ENCODE measurements at places on chromosomes 1 and 21.

DNA sequence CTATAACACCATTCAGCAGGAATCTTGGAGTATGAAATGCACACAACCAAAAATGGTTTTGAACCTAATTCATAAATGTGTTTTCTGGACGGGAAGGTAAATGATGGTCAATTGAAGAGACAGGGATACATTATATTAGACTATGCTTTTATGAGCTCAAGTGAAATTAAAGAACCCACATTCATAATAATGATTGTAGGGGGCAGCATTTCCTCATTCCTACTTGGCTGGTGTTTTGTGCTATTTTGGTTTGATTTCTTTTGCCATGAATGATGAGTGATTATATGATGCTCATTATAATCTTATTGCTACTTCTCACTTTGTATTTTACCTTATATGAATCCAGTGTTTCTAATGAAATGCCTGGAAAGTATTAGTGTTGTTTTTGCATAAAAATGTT is 372 bp downstream of the OR2L3 start:
- DNase-seq, result no peak

- no peak for DNase-seq
Measured at GRCh38 chr1:90083995-90084394, 89.1 kb downstream of the ZNF326 start.

DNA sequence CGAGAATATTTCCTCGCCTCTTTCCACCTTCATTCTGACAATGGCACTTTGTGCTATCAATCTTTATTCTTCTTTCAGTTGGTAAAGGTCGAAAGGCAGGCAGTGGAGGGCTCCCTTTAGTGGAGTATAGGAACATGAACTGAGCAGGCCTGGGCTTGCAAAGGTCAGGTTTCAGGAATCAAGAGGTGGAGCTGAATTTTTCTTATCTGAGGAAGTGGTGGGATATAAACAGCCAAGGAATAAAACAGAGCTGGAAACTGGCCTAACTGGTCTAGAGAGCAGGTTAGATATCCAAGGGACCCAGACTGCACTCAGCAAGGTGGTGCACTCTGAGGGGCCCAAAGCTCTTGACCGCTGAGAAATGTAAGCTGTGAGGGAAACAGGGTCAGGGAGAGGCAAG is 99.1 kb downstream of the PLA2G4A start:
- no peak for DNase-seq

GRCh38 chr1:40802742-40803113 is 19.1 kb downstream of the KCNQ4 start:
- DNase-seq, result no peak

- no peak for DNase-seq
Measured at GRCh38 chr1:159646687-159647086, 59.1 kb downstream of the APCS start.

DNA sequence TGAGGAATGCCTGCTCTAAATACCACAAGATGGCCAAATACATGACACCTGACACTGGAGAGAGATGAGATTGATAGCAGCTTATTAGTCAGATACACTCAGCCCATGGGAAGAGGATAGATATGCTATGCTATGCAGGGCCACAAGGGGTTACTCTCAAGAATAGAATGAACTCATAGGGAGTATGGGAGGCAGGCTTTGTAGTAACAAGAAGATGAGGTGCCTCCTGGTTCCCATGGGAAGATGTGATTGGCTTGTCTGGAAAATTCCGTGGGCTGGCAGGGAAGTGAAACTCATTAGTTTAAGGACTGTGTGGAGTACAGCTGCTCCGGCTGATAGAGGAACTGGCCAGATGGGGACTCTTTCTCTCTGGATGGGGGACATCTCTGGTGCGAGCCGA is 16.5 kb downstream of the CCDC30 start:
- DNase-seq, result no peak

GRCh38 chr21:45578176-45578801 is 36.0 kb upstream of the SLC19A1 start:
- no peak for DNase-seq

- DNase-seq, result no peak
Measured at GRCh38 chr1:9842781-9843575, 19.2 kb upstream of the CLSTN1 start.

DNA sequence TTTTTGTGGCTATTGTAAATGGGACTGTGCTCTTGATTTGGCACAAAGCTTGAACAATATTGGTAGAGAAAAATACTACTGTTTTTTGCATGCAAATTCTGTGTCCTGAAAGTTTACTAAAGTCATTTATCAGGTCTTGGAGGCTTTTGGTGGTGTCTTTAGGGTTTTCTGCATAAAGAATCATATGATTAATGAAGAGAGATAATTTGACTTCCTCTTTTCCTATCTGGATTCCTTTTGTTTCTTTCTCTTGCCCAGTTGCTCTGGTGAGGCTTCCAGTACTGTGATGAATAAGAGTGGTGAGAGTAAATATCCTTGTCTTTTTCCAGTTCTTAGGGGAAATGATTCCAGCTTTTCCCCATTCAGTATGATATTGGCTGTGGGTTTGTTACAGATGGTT is 1166.7 kb downstream of the NCAM2 start:
- DNase-seq, result no peak

DNA sequence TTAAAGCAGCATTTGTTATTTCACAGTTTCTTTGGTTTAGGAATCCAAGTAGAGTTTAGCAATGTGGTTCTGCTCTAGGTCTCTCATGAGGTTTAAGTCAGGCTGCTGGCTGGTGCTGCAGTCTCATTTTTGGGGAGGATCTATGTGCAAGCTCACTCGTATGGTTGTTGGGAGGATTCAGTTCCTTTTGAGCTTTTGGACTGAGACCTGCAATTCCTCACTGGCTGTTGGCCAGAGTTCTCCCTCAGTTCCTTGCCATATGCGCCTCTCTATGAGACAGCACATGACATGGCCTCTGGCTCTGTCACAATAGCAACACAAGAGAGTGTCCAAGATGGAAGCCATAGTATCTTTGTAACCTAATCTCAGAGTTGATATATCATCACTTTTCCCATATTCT is 91.0 kb downstream of the OLFML2B start:
- DNase-seq, result no peak

GRCh38 chr1:109816175-109816811 is 52.6 kb upstream of the EPS8L3 start:
- DNase-seq, result peak; percentile 65

DNA sequence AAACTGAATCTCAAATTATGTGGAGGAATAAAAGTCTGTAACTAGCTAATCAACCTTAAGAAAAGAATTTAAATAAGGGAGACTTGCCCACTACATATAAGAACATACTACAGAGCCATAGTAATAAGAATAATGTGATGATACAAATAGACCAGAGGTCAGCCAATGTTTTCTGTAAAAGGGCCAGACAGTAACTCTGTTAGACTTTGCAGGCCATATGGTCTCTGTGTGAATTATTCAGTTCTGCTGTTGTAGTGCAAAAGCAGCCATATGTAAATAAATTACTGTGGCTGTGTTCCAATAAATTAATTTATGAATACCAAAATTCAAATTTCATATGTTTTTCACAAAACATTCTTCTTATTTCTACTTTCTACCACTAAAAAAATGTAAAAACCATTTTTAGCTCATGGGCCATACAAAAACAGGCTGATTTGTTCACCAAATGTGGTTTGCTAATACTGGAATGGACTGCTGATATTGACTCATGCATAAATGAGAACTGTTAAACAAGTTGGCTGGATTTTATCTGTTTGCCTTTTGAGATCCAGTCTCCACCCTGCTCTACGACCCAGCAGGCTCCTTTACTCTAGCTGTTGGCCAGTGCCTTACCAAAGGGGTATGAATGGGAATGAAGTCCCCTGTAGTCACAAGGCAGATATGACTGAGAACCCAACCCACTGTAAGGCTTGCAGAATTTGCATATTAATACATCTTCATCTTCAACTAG is 98.2 kb upstream of the ZNHIT6 start:
- DNase-seq, result no peak

DNA sequence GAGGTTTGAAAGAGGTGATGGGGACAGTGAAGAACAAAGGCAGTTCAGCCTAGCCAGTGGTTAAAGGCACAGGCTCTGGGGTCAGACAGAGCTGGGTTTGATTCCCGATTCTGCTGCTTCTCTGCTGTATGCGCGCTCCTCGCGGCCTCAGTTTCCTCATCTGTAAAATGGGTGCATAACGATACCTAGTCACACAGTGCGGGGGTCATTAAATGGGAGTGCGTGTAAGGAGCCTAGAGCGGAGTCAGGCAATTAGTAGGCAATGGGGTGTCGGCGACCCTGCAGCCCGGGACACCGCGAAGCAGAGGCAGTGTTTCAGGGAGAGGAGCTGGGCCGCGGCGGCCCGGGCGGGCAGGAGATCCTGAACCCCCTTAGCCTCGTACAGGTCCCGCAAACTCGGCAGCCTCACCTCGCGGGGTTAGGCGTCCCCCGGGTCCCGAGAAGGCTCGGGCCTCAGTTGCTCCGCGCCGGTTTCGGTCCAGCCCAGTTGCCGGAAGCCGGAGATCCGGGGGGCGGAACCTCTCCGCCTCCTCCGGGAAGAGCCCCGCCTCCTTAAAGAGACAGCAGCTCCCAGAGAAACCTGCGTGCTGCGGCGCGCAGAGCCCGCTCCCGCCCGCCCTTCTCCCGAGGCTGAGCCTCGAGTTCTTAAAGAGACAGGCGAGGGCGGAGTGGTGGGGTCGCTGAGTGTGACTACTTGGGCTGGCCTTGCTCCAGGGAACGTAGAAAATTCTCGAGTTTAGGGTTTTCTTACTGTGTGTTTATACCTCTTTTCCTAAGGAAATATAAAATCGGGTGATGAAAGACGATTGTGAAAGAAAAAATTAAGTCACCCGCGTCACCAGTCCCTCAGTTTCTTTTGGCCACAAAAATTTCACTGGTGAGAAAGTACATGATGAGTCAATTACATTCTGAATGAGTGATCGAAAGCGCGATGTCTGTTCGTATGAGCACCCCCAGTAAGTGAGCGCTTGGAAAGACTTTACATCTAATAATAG is at the start of gene YIPF1:
Gene YIPF1 (minus strand): TSS at position 494 of the 995 bp plus-strand sequence. CDS start 860 bp downstream, outside the sequence.
- peak; percentile 92 for DNase-seq

DNA sequence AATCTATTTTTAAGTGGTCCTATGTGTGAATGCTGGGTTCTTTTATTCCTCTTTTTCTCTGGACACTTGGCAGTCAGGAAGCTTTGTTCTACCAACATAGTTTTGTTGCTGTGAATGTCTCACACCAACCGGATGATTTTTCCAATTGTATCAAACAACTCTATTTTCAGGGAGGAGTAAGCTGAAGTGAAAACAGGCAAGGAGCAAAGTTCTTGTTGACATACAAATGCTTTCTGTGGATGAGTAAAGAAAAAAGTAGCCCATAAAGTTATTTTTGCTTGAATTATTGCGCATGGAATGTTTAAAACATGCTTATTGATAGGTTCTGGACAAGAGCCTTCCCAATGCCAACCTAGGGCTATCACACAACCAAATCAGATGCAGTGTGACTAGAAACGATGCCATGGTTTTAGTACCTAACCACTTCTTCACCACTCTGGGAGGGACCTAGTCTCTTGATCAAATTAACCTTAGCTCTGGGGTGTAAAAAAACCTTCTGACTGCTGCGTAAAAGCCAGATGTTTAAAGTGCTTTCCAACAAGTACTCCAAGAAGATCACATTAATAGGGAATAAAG is 4.5 kb downstream of the IER5 start:
- DNase-seq, result no peak

- DNase-seq, result no peak
Measured at GRCh38 chr1:6345009-6345408, 48.6 kb downstream of the ACOT7 start.

GRCh38 chr1:215584389-215584788 is 17.3 kb downstream of the KCTD3 start:
- DNase-seq, result no peak

DNA sequence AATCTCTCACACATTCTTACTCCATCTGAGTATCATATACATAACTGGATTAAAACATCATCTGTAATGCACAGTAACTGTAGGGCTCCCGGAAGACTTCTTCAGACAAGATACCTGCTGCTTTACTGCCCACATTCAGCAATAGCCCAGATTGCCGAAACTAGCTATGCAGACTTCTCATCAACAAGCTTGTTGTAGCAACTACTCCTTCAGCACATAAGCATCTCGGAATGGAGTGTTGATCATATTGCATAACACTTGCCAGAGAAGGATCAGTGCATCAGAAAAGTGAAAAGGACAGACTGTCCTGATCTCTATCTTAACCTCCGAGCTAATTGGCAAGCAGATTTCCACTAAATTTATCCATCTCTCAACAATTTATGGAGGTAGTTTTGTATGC is 354.6 kb upstream of the C1orf87 start:
- no peak for DNase-seq

DNA sequence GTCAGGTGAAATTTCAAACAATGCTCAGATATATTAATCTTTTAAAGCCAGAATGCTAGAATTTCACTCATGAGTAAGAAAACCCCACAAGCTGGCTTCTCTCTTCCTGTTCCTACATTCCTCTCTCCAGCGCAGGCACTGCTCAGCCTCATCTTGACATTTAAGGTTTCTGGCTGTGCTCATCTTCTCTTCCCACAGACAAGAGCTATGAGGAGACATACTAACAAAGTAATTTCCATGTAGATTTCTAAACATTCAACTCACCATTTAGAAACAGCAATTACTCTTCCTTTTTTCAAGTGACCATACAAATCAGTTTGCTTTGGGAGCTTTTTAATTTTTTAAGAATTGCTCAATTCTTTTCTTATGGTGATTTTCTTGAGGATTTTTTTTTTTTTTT is 7.8 kb upstream of the LRRC8D start:
- DNase-seq, result no peak

GRCh38 chr1:154774175-154774855 is 95.8 kb downstream of the KCNN3 start:
- no peak for DNase-seq

GRCh38 chr21:31107176-31107785 is 69.0 kb upstream of the KRTAP19-8 start:
- DNase-seq, result no peak

- DNase-seq, result no peak
Measured at GRCh38 chr1:11473491-11474034, 5.4 kb upstream of the DISP3 start.

- DNase-seq, result no peak
Measured at GRCh38 chr21:37045149-37045548, 27.7 kb downstream of the PIGP start.

- peak; percentile 67 for DNase-seq
Measured at GRCh38 chr1:234554218-234554697, 55.7 kb downstream of the IRF2BP2 start.

DNA sequence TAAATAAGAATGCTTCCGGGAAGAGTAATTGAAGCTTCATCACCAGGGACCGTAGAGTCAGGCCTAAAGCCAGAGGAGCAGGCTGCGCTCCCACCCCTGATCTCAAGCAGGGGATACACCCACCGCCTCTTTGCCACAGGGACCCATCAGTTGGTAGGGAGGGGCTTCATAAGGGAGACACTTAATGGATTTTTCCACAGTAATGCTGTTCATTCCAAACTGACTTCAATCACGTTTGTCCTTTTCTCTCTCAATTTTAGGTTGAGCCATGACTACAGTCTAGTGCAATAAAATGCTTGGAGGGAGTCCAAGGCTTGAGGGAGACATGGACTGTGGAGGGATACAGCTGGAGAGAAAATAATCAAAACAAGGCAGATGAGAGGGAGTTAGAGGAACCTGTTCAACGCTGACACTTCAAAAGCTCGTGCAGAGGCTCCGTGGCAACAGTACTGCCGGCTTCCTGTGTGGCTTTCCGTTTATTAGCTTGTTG is 111.5 kb downstream of the SEC16B start:
- DNase-seq, result no peak

GRCh38 chr1:218735436-218736032 is 390.4 kb downstream of the TGFB2 start:
- DNase-seq, result no peak

GRCh38 chr1:192707978-192708547 is 72.1 kb downstream of the RGS13 start:
- DNase-seq, result no peak
